Lung microvascular endothelial cell (primary cell): ENCODE measurements at places on chromosomes 6 and 20. TPM values are rescaled to one million over a fixed set of nuclear protein-coding genes. Genes with fewer than 3 reads are reported as not detected.
A peak's percentile ranks its signal among the peaks of the same experiment; 100 is the strongest.

DNA sequence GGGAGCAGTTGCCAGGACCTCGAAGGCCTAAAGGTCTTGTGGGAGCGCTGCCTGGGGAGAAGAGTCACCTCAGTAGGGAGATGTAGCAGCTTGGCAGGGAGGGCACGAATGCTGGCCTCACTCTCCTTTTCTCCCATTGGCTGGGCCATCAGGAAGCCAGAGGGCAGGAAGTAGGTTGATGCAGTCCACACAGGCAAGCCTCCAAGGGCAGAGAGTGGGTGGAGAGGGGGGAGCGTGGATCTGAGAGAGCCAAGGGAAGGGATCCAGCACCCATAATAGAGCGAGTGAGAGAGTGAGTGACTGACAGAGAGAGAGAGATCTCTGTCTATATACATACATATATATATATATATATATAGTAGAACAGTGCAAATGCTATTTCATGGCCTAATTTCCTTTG is 215.3 kb upstream of the LRFN2 start:
- no peak for DNase-seq

DNA sequence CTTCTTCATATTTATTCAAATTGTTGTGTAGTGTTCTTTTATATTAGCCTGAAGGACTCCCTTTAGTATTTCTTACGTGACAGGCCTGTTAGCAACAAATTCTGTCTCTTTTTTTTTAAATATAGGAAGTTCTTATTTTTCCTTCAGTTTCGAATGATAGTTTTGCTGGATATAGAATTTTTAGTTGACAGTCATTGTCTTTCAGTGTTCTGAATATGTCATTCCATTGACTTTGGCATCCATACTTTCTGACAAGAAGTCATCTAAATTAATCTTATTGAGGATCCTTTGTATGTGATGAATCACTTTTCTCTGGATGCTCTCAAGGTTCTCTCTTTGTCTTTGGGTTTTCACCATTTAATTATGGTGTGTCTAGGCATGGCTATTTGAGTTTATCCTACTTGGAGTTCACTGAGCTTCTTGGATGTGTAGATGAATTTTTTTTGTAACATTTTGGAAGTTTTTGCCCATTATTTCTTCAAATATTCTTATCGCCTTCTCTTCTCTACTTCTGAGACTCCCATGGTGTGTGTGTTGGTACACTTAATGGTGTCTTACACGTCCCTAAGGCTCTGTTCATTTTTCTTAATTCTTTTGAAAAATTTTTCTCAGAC is 82.5 kb upstream of the GTSF1L start:
- DNase-seq: no peak

DNA sequence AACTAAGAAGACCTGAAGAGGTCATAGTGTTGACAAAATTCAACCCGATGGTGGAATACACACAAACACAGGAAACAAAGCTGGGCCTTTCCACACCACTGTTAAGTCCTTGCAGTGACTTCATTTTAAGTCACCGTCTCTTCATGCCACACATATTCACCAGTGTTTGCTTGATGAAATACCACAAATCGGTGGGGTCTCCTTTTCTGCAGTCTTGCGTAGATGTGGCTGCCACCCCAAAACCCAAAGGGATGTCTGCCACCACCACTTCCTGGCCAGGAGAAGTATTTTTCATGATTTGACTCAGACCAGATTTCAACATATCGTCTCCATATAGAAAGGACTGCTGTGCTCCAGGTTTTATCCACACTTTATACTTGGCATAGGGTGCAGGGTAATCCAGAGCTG is 11.0 kb upstream of the COL10A1 start:
- no peak for DNase-seq

Gene PRRT1
- 0.20 TPM in 1 of 2 replicates, not detected in the other for total RNA-seq

Gene CCN5
- not detected in 2 replicates for total RNA-seq

DNA sequence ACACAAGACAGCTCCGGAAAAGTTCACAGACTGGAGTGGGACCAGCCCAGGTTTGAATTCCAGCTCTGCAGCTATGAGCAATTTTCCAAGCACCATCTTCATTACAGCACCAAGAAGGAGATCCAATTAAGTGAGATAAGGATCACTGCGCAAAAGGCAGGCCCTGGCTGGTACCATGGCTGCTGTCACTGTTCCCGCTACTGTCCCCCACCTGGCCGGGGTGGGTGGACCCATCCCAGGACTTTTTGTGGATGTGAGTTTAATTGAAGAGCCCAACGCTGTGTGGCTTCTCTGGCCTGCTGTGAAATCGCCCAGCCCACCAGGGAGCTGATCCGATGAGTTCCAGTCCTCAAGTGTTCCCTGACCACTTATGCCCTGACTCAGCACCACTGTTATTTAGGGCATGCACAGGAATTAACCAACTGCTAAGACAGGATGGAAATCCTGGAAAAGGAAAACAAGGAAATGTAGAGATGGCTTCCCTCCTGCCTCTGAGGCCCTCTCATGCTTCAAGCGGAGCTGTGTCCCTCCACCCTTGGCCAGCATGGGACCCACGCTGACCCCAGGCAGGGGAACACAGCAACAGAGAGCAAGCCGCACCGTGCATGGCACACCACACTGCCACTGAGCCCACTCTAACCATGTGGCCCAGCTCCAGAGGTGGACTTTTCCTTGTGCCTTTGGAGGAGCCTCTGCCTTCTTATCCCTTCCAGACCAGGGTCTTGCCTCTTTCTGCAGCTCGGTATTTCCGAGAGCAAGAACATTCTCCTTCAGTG is 150.0 kb upstream of the CST7 start:
- no peak for DNase-seq

Gene CDH22
- total RNA-seq: under 0.01 and 0.79 TPM in 2 replicates

DNA sequence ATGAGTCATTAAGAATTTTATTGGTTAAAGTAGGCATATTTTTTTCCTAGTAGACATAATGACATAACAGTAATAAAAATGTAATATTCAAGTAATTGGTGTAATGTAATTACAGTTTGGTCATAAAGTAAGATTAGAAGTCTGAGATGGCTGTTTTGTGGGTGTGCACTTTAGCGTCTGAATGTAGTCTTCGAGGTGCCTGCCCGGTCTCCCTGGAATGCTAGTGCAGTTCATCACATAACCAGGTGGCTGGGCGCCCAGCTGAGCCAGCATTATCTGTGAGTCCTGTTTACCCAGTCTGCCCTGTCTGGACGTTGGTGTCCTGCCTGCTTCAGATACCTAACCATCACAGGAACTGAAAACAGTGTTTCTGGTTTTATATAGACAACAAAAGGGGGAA is 419.1 kb downstream of the CDC5L start:
- DNase-seq: no peak

- DNase-seq: no peak
Measured at GRCh38 chr20:25009218-25010145, 16.9 kb upstream of the APMAP start.

DNA sequence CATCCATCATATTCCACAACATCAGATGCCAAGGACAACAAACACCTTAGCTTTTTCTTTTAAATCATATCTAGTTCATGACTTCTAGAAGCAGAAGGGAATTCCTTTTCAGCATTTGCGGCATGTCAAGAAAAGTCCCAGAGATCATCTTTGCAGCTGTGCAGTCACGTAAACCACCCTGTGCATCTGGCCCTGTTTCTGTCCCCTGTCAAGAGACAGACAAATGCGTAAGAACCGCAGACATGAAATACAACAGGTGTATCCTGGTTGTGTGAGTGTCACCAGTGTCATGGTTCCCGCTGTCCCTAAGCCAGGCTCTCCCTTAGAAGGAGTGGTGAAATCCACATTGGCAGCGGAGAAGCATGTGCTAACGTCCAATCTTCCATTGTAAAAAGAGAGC is 28.1 kb downstream of the LY86 start:
- DNase-seq: no peak

- DNase-seq: no peak
Measured at GRCh38 chr6:169527306-169527705, 174.5 kb downstream of the WDR27 start.

DNA sequence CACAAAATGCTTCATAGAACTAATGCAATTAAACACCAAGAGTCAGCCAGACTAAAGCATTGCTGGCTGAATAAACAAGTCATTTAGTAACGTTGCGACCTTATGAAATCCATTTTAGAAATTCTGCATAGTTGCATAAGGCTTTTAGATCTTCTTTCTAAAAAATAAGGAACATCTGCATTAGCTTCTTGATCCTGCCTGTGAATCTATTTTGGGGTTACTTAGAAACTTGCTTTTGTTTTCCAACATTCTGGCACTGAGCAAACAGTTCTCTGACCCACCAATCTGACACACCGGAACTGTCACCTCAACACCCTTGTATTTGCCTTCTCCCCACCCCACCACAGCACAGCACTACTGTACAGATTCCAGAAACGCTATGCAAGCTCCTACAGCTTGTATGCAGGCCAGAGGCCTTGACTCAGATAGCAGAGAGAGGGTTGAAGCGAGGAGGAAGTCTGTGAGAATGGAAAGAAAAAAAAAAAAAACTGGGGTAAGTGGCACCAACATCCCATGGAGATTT is 55.0 kb downstream of the KIF13A start:
- DNase-seq: peak; percentile 83

DNA sequence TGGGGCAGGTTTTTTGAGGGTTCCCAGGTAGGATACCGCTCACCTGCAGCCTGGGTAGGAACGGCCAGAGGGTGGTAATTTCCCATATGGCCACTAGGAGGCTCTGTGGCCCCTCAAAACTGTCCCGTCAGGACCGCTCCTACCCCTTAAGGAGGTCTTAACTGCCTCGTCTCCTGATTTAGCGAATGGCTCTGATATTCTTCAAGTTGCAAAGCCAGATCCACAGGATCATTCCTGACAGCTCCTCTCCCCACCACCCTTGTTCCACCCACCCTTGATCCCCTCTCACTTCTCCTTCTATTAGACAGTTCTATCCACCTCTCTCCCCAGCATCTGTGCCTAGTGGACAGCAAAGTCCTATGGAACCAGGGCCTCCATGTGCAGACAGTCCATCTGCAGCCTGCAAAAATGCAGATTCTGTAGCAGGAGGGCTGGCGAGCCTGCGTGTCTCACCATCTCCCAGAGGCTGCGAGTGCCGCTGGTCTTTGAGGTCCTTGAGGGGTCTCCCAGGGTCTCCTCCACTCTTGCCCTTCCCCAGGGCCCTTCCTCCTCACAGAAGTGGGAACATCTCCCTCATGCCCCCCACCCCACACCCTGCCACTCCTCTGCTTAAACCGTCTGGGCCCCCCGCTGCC is 34.3 kb upstream of the ZBP1 start:
- DNase-seq: peak; percentile 71

DNA sequence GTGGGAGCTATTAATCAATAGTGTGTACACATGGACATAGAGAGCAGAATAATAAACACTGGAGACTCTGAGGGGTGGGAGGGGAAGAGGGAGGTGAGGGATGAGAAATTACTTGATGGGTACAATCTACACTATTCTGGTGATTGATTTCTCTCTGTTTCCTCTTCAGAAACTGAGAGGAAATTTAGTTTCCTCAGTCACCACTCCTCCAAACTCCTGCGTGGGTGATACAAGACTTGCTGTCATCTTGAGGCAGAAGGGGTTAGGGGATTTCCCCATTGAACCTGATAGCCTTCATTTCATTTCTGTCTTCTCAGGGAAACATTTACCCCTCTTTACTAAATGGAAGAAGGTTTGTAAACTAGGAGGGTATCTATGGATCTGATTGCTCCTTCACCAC is 84.3 kb upstream of the ESR1 start:
- DNase-seq: no peak

DNA sequence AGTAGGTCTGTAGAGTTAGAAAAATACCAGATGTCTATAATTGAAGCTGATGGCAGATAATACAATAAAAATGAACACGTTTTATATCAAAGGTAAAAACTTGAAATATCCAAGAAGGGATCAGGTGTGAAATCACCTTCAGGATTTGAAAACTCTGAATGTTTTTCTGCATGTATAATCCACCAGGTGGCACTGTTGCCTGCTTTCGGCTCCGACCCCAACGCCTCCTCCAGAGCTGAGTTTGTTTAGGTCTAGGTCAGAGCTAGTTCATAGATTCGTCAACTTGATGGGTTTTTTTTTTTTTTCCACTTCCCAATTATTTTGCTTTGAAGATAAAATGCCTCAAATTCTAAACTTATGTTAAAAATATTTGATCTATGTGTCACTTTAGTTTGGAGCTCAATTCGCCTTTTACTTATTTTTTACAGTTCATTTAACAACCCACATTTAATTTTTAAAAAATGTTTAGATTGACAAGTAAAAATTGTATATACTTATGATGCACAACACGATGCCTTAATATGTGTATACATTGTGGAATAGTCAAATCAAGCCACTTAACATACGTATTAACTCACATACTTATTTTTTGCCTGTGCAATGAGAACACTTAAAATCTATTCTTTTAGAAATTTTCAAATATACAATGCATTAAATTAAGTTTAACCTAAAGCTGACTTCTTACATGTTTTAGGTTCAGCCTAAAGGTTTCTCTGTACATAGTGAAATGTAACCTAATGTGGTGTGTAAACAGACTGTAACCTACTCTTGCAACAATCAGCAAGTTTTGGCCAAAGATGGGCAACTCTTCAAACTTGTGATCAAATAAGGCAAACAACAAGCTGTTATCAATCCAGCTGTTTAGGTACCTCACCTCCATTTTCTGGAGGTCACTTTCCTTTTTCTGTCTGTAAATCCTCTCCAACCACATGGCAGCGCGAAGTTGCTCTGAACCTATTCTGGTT is 39.4 kb upstream of the ENPP4 start:
- DNase-seq: peak; percentile 58

GRCh38 chr6:155261111-155261900 is 2.5 kb upstream of the CLDN20 start:
- DNase-seq: no peak

DNA sequence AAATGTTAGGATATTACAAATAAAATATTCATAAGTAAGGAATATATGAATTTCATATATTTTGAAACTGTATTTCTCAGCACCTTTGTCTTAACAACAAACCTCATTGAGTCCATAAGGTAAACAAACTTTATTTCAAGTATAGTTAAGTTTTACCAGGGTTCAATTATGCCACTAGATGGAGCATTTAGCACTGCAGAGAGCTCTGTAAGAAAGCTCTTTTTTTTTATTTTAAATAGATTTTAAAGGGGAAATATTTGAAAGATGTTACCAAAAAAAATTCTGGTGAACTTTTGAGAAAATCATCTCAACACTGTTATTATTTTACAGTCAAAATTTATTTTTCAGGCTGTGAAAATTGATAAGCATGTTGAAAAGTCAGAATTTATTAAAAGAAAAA is 955.2 kb upstream of the EYS start:
- DNase-seq: peak; percentile 4

Gene EPB41L1
- 5.4 and 14.3 TPM in 2 replicates for total RNA-seq

Gene RAB44
- total RNA-seq: not detected in 2 replicates

- DNase-seq: no peak
Measured at GRCh38 chr6:168472363-168472762, 31.4 kb downstream of the SMOC2 start.

DNA sequence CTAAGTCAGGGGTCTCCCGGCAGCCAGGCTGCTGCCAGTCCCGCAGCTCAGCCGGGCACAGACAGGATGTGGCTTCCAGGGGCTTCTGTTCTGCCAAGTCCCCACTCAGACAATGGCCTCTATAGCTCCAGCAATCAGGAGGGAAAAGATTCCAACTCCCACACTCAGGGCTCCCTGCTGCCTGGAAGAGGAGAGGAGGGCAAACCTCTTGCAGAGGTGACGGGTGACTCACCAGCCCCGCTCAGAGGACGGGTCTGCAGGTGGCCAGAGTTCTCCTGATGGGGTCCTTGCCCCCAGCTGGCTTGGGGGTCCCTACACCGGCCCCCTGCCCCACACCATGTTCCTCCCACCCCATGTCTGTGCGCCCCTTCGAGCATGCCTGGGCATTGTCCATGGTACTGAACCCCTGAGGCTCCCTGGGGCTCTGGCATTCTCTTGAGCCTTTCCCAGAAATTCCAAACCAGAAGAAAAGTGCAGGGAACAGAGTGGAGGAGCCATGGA is 32.6 kb downstream of the NTSR1 start:
- peak; percentile 27 for DNase-seq
